Stimulated activated CD8-positive, alpha-beta memory T cell treated with anti-CD3 and anti-CD28 coated beads, Interleukin-4, amount 100 ng/mL, for 1 hour (primary cell): ENCODE measurements at places on chromosomes 2 and 18.
A peak's percentile ranks its signal among the peaks of the same experiment; 100 is the strongest.

DNA sequence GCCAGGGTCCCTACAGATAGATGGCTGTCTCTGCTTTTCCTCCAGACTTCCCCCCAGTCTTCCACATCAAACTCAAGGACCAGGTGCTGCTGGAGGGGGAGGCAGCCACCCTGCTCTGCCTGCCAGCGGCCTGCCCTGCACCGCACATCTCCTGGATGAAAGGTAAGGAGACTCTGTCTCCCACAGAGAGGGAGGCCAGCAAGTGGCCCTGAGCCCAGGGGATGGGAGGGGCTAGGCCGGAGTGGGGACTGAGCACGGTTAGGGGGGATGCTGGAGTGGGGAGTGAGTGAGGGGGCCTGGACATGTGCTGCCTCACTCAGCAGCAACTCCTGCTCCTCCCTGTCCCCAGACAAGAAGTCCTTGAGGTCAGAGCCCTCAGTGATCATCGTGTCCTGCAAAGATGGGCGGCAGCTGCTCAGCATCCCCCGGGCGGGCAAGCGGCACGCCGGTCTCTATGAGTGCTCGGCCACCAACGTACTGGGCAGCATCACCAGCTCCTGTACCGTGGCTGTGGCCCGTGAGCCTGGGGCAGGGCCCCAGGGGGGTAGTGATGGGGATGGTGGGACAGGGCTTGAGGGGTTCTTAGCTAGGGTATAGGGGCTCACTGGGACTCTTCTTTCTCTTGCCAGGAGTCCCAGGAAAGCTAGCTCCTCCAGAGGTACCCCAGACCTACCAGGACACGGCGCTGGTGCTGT is 10.4 kb upstream of the GMPPA start:
- no peak for DNase-seq

GRCh38 chr2:135650721-135651120 is 90.9 kb upstream of the UBXN4 start:
- no peak for DNase-seq

GRCh38 chr2:64985447-64985846 is 3.8 kb upstream of the SLC1A4 start:
- no peak for DNase-seq

GRCh38 chr18:54033052-54033451 is 191.4 kb downstream of the MBD2 start:
- DNase-seq: no peak

- DNase-seq: no peak
Measured at GRCh38 chr2:217261452-217261851, 401.6 kb upstream of the TNP1 start.

DNA sequence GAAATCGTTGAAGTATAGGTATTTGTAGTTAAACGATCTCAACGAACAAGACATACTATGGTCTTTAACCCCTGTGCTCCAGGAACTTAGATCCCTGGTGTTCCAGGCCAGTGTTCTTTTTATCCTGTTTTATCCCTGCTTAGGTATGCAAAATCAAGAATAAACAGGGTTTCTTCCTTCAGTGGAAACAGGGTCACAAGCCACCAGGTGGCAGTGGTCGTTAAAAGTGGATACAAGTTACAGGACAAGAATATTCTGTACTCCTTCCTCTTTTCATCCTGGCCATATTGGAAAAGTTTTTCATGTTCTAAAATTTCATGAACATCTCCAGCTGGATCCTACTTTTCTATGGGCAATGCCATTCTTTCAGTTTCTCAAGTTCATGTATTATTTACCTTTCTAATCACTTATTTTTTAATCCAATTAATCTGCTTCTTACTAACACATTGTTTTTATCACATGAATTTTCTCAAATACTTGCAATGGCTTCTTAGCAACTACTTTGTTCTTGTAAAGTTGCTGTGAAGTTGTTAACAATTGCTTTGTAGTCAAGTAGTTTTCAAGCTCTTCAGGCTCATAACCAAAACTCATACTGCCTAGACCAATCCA is 16.4 kb upstream of the HNMT start:
- DNase-seq: no peak

GRCh38 chr2:96240341-96241038 is 25.3 kb downstream of the TMEM127 start:
- no peak for DNase-seq

DNA sequence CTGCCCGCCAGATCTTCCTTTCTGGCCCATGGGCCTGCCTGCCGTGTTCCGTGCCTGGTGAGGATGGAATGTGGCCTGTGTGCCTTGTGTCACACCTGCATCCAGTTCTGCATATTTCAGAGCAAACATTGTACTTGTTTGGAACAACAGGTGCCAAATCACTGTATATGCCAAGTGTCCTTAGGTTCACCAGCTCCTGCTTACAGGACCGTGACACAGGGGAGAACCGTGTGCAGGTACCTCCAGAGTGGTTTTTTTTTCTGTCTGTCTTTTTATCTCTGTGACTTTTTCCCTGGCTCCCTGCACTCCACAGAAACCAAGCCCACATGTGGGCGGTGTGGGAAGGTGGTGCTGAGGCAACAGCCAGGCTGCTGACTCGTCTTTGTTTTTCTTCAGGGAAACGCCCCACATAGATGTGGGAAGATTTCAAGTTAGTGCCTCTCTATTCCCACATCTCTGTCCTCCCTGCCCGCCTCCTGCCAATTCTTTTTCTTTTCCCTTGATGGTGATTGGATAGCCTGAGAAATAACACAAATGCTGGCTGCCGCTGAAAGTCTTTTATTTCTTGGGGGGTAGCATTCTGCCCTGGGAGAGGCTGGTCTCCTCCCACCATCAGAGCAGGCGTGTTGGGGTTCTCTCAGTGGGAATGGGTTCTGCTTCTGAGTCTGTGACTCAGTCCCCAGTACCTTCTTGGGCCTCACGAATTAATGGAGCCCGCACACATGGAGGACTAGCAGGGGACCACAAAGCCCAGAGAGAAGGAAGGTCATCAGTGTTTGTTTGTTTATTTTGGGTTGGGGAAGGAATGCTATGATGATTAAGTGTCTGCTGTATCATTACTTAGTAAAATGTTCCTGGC is 21.4 kb downstream of the GRHL1 start:
- DNase-seq: no peak

GRCh38 chr2:137764646-137765045 is 199.6 kb upstream of the HNMT start:
- DNase-seq: no peak

- no peak for DNase-seq
Measured at GRCh38 chr2:102233132-102233884, 46.5 kb downstream of the IL1RL2 start.

DNA sequence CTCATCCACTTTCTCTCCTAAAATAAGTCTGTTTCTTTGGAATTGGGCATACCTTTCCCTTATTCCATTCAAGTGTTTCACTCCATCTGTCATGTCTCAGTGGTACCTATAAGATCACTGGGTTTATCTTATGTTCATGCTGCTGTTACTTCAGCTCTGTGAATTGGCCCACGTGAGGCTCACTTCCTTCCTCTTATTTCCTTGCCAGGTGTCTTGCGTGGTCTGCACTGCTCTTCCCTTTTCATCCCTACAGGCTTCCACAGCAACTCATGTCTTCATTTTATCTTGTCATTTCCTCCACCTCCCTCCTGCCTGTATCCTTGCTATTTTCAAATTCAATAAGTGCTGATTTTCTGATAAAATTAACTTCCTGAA is 159.1 kb upstream of the ALPP start:
- no peak for DNase-seq

- DNase-seq: no peak
Measured at GRCh38 chr18:65081786-65082185, 669.0 kb upstream of the CDH7 start.

GRCh38 chr2:15159751-15160177 is 401.4 kb downstream of the NBAS start:
- DNase-seq: no peak

GRCh38 chr2:167471734-167472133 is 583.5 kb downstream of the XIRP2 start:
- no peak for DNase-seq

GRCh38 chr2:129747500-129748125 is 231.9 kb upstream of the RAB6C start:
- DNase-seq: no peak

DNA sequence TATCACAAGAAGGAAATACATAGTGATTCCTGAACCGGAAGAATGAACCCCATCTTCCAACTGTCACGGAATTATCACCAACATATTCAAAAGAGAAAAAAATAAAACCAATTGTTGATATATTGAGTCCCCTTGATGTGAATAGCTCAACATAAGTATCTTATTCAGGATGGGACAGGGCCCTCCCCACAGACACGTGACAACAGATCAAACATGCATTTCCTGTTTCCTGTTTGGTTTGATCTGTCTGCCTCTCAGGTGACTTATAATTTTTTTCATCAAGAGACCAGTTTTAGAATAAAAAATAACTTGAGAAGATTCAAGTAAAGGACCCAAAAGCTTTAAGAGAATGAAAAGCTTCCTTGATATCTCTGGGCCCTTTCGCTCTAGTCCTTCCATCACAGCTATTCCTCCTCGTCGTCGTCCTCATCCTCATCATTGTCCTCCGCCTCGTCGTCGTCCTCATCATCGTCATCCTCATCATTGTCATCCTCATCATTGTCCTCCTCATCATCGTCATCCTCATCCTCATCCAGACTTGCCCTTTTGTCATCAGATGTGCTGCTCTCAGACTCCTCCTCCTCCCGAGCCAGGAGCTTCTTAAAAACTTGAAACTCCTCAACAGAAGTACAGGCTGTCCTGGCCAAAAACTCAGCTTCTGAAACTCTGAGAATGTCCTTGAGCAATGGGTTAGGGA is 6.3 kb downstream of the MTERF4 start:
- DNase-seq: no peak

GRCh38 chr2:237682856-237683670 is 55.7 kb downstream of the LRRFIP1 start:
- DNase-seq: no peak

GRCh38 chr2:72990695-72991438 is 73.5 kb downstream of the EMX1 start:
- DNase-seq: no peak

DNA sequence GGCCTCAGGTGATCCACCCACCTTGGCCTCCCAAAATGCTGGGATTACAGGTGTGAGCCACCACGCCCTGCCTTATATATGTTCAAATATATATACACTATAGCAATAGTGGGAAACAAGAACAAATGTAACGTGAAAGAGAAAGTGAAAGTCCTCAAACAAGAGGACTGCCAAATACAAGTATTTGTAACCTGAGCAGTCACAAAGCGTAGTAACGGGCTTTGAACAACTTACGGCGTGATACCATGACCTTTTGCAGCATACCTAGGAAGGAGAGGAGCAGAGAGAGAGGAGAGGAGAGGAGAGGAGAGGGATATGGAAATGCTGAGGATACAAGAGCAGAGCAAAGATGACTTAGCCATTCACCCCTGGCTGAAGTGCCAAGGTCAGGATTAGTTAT is 113.8 kb upstream of the RGPD4 start:
- no peak for DNase-seq

DNA sequence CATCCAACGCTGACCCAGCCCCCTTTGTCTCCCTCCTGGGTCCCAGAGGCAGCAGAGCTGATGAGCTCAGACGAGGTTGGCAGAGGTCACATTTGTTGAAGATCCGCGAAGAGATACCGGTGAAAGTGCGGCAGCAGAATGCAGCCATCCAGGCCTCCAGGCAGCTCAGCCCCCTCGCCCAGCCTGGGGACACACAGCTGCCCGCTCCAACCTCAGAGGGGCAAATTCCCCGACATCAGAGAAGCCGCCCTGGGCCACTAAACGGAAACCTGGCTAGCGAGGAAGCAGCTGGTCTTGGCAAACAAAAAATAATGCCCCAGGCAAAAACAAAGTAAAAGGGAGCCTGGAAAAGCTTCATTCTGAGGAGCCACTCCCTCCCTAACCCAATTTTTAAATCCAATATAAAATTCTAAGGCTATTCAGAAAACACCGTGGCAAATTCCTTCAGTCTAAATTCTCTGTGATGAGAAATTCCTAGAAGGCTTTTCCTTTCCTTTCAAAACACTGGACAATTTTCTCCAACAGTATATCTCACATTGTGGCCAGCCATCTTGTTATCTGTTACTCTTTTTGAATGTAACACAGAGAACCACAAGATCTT is 262.4 kb downstream of the SS18 start:
- DNase-seq: no peak

GRCh38 chr18:32040936-32041335 is 22.3 kb downstream of the RNF125 start:
- peak; percentile 38 for DNase-seq

DNA sequence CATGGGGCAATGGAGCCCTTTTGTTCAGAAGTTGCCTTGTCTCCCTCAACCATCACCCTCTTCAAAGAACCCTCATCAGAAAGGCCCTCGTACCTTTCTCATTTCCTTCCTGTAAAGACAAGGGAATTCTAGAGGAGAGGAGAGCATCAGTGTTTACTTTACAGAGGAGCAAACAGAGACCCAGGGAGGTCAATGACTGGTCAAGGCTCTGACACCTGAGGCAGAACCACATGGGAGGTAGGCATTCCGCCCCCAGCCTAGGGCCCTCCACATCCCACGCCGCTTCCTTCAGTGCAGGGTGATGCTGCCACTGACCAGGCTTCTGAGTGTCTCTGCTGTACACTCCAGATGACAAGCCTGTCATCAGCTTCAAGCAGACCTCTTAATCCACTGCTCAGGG is 104.7 kb downstream of the NRP2 start:
- DNase-seq: no peak

DNA sequence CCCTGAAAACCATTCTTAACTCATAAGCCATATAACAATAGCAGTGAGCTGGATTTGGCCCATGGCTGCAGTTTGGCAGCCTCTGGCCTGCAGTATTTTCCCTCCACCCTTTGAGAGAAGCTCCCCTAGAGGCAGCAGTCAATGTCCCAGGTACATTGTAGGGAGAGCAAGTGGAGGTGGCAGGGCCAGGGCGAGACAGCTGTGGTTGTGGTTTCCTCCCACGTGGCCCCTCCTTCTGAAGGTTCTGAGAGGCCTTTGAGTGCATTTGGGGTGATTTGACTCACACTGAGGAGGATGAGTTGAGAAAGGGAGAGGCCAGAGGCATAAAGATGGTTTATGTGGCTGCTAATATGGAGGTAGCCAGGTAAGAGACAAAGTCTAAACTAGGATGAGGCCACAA is 45.5 kb upstream of the LDAH start:
- DNase-seq: no peak

- DNase-seq: no peak
Measured at GRCh38 chr2:177397481-177398289, 5.1 kb downstream of the AGPS start.

DNA sequence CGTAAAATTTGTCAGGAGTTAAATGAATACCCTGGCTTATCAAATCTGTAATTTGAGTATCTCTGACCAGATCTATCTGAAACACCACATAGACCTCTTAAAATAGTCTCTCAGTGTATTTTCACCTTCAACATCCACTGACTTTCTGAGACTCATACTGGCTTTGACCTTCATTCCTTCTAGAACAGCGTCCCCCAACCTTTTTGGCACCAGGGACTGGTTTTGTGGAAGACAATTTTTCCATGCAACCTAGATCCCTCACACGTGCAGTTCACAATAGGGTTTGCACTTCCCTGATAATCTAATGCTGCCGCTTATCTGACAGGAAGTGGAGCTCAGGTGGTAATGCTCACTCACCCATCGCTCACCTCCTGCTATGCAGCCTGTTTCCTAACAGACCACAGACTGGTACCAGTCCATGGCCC is 3.2 kb downstream of the NBAS start:
- DNase-seq: no peak
